Stimulated activated CD8-positive, alpha-beta memory T cell treated with anti-CD3 and anti-CD28 coated beads, Interleukin-7, amount 100 ng/mL, for 1 hour (primary cell): ENCODE measurements at places on chromosomes 3 and 15.

GRCh38 chr3:172470588-172470987 is 22.3 kb upstream of the GHSR start:
- DNase-seq, result no peak

DNA sequence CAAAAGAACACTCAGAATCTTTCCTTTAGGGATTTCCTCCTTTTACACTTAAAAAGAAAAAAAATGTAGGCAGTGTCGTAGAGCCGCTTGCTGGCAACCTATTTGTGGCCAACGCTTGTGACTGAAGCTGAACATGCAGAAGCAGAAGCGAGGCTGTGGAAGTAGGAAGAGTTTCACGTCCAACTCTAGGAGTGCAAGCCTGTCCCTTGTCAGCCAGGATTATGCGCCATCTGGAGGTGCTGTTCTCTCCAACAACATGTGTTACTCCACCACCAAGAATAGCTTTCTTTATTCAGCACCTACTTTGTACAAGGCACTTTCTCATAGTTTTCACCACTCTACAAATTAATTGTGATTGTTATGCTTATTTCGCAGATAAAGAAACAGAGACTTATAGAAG is 223.2 kb upstream of the LMCD1 start:
- DNase-seq, result no peak

GRCh38 chr15:65942436-65942835 is 73.1 kb downstream of the RAB11A start:
- no peak for DNase-seq

- no peak for DNase-seq
These were observed 566.3 kb downstream of the NR2F2 start for GRCh38 chr15:96896766-96897165.

DNA sequence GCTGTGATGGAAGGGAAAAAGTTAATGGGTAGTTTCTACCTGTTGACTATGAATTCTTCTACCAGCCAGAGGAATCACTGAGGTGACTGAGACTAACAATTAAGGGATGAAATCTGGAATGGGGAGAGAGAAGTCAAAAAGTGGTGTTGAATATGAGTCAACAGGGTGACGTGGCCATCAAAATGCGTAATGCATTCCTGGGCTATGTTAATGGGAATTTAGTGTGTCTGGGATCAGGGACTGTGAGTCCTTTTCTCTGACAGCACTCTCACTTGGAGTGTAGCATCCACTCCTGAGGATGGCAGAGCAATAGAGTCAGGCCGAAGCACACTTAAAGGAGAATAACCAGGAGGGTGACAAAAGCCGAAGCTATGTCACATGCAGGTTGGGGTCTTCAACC is 60.4 kb downstream of the MESD start:
- no peak for DNase-seq

DNA sequence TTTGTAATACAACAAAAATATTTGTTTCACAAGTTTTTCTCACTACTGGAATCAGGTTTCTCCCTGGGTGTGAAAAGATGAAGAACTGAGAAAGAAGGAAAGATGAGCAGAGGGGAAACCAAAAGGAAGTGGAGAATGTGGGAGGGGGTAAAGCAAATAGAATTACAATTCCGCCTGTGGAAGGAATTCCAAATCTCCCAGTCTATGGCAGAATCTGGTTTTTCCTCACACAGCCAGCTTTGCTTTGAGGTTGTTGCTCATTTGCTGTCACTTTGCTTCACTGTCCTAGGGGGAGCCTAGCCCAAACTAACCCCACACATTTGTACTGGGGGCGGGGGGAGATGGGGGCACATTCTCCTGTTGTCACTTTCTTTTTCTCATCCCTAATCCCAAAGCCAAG is 43.9 kb downstream of the RPL22L1 start:
- no peak for DNase-seq

DNA sequence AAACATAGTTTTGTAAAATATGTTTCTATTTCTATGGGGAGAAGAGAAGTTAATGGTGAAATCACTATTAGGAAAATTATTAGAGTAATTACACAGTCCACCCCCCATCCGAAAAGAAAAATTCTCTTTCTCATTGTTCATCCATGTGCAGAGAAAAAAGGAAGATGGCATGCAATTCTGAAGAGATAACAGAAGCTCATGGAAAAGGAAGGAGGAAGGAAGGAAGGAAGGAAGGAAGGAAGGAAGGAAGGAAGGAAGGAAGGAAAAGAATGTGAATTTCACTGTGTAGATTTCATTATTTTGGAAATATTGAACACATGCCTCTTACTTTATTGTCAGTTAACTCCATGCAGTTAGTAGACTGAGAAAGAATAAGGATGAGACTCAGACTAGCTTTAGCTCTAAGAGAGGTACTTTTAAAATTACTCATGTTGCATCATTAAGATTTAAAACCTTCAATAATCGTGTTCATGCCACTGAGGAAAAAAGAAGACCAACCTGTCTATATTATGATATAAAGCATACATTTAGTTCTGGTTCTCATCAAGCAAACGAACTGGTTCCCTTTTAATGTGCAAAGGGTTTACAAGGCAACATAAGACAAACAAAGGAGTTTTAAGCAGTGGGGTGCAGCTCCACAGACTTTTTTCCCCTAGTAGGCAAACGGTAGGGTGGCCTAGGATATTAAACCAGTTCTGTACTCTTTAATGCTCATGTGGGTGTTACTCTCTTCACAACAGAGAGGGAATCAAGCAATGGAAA is 379.6 kb downstream of the FOXP1 start:
- DNase-seq, result no peak

DNA sequence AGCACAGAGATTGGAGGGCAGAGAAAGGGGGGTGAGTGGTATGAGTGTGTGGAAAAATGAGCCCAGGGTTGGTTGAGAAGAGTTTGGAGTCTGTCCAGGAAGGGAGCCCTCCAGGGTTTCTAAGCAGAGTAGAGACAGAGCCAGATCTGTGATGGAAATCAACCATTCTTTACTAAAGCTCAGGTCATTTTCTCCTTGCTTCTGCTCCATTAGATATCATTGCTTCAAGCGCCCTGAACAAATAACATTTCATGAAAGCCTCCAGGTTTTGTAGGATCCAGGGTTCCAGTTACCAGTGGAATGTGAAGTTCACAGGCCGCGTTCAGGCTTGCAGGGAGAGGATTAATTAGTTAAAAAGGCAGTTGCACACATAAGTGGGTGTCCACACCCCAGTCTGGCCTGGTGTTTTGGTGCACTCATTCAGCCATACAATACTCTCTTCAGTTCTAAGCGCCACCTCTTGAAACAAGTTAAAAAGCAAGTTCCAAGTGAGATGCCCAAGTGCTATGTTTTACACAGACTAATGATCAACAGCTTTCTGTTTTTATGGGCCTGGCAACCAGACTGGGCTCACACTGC is 16.4 kb upstream of the BOC start:
- no peak for DNase-seq

DNA sequence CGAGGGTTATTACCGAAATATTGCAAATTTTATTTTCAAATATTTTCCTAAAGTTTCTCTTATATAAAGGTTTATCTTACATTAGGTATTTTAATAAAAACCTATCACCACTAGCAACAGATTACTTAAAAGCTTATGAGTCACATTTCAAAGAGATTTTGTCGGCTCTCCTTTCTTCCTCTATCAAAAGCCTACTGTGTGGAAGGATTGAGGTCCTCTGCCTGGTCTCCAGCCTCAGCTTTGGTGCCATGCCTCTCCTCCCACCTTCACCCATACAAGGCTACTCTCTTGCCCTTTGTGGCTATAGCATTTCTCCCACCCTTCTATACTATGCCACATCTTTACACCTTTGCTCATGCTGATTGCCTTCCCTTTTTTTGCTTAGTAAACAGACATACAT is 199.3 kb downstream of the TNIK start:
- no peak for DNase-seq

GRCh38 chr3:116188231-116188785 is 257.0 kb downstream of the LSAMP start:
- no peak for DNase-seq

- DNase-seq, result no peak
These were observed 204.8 kb upstream of the ARRDC4 start for GRCh38 chr15:97755726-97756125.

DNA sequence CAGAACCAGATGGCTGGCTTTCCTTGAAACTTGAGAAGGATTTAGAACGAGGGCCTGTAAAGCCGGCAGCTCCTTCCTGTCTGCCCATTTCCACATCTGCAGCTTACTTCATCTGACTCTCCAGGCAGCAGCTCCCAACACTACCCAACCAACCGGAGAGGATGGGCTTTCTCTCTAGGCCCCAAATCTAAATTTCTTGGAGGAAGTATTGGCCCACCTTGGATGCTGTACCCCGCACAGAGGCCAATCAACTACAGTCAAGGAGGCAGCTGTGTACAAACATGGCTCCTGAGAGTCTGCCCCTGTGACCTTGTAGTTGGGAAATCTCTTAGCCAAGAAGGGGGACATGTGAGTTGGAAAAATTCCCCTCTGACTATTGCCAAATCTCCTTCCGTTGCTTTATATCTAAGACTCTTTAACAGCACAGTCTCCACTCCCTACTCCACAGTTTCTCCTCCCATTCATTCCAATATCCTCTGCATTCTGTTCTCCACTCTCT is 8.0 kb upstream of the ACAP2 start:
- no peak for DNase-seq

- DNase-seq, result no peak
These were observed 325.6 kb upstream of the TLE3 start for GRCh38 chr15:70423267-70423666.

- DNase-seq, result no peak
These were observed 21.0 kb downstream of the PLXNB1 start for GRCh38 chr3:48408823-48409281.

- no peak for DNase-seq
These were observed 62.7 kb upstream of the GK5 start for GRCh38 chr3:142287866-142288638.

- no peak for DNase-seq
These were observed 142.1 kb upstream of the LRTM1 start for GRCh38 chr3:55069950-55070349.

DNA sequence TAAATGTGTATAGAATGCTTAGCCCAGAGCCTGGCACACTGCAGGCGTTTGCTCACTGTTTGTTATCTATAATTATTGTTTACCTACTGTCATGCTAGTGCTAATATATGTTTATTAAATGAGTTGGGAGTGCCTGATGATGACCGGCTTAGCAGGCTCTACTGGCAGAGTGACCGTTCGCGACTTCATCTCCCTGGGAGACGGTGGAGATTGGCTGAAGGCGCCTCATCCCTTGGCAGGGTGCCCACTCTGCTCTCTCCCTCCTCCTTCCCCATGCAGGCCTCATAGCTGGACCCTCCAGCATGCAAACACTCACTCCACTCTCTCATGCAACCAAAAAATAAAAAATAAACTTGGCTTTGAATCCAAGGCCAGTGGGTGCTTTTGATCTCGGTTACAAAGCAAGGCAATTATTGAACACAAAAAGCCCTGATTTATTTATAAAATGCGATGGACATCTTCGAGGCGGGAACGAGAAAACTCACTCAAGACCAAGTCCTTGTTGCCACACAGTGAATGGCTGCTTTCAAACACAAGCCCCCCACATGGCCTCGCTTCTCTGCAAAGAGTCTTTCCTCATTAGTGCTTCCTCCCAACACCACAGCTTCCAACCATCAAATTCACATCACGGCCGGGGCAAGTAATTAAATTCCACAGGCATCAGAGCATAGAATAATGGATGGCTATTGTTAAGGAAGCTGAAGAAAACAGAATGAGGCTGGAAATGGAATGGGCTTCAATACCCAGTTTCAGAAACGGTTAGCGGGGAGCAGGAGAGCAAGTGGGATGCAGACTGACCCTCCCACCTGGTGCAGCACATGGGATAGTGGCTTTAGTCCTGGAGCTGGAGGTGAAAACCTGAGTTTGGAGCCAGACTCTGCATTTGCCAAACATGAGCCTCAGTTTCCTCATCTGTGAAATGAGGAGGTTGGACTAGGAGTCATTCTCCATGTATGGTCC is 135.7 kb upstream of the RAD18 start:
- DNase-seq, result no peak

DNA sequence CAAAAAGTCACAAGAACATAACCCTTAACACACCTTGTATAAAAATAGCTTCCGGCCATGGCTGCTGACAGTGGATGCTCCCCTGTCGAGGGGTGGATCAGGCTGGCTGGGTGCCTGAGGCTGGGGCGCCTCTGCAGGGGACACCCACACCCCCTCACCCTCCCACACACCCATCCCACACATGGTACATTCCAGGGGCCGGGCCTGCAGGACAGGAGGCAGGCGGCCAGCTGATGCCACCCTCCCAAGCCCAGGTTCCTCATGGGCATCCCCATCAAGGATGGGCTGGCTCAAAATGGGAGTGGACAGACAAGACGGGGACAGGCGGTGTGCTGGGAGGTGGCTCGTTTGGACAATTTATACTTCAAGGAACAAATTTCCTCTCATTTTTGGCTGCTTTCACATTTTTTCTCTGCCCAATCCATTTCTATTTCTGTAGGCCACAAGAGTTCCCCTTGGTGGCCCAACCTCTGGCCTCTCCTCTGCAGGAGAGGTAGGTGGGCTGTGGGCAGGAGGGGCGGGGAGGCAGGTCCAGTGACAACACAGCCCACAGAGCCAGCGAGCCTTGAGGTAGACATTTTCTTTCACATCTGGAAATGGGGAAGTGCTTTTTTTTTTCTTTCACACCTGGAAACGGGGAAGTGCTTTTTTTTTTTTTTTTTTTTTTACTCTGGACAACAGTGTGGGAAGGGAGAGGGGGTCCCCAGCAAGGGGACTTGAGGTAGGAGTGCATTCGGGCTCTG is 23.3 kb downstream of the RNU5B-1 start:
- no peak for DNase-seq

GRCh38 chr15:23483821-23484299 is 36.8 kb upstream of the GOLGA6L2 start:
- no peak for DNase-seq

DNA sequence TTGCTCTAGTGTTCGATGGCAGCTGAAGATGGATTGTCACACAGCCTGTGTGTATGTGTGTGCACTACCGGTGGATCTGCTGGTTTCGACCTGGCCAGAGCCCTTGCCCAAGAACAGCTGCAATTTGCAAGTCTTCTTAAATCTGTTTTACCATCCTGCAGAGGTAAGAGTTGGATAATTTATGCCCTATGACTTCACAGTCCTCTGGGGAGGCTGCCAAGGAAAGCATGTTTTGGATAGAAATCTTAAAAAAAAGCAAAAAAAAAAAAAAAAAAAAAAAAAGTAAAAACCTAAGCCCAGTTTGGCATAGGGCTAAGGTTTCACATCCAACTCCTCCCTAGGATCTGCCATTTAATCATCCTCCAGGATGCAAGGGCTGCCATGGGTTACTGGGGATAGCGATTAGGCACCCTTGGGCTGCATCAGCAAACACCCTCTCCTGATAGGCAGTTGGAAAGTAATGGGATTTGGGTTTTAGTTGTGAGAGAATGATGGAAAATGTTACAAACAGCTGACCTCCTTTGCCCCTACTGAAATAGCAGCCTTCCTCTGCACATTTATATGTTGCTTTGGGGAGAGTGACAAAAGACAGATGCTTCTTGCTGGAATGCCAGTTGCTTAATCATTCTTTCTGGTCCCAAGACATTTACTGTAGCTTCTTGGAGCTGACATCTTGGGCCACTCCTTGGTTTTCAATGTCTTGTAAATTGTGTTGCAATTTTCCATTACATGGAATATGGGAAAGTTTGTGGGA is 35.4 kb downstream of the CD200R1L start:
- no peak for DNase-seq
